ENCODE measurements at places on chromosomes 12 and 14.
A peak's percentile ranks its signal among the peaks of the same experiment; 100 is the strongest.

- DNase-seq: peak; percentile 58
Measured at GRCh38 chr14:84351646-84352045, 1178.3 kb upstream of the FLRT2 start.

DNA sequence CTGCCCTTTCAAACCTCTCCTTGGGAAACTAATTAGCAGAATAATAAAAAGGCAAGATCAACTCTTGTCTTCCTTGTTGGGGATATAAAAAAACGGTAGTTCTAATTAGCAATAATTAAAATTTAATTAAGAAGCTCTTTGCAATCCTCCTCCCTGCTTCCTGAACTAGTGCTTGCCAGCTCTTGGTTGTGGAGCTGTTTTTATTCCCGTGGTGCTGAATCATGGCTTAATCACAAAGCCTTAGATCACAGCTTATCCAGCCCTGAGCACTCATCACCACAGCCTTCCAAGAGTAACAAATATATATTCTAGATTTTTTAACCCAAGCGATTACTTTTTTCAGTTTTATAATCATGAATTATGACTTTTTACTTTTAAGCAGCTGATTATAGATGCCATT lies 63.2 kb upstream of the INSM2 start:
- no peak for DNase-seq

DNA sequence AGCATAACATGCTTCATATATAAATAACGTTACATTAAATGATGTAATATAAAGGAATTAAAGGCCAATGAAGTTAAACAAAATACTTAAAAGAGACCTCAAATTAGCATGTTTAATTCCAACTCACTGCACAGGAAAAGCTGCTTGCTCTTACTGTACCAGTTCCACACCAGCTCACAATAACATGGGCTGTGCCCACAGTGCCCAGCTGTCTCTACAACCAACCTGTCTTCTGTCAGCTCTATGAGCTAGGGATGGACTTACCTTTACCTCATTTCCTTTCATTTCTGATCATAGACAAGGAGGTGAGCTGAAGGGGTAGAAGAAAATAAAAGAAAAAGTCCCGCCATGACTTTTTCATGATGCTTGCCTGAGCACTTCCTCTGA lies 64.8 kb downstream of the NKX2-1 start:
- DNase-seq: no peak

DNA sequence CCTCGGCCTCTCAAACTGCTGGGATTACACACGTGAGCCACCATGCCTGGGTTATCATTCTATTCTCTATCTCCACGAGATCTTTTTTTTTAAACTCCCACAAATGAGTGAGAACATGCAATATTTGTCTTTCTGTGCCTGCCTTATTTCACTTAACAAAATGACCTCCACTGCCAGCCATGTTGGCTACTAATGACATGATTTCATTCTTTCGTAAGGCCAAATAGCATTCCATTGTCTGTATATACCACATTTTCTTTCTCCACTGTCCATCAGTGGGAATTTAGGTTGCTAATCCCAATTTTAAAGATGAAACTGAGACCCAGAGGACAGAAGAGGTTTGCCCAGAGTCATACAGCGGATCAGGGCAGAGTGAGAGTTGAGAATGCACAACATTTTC lies 10.9 kb upstream of the TRPV4 start:
- DNase-seq: no peak

GRCh38 chr12:107490010-107490409 lies 195.6 kb upstream of the PWP1 start:
- no peak for DNase-seq
